ENCODE measurements at places on chromosomes 6 and 20. TPM values are rescaled to one million over a fixed set of nuclear protein-coding genes. Genes with fewer than 3 reads are reported as not detected.

The BANF2 gene
- total RNA-seq = not detected

The HSPA12B gene
- 11.1 TPM for total RNA-seq

The IBTK gene
- total RNA-seq = 42.1 TPM

The BMP2 gene
- 34.2 TPM for total RNA-seq

The EXOC2 gene
- 35.6 TPM for total RNA-seq

The CDKN1A gene
- total RNA-seq = 196 TPM

All from vein endothelial cell (primary cell).